ENCODE measurements at places on chromosomes 3 and 15. TPM values are rescaled to one million over a fixed set of nuclear protein-coding genes. Genes with fewer than 3 reads are reported as not detected.

DNA sequence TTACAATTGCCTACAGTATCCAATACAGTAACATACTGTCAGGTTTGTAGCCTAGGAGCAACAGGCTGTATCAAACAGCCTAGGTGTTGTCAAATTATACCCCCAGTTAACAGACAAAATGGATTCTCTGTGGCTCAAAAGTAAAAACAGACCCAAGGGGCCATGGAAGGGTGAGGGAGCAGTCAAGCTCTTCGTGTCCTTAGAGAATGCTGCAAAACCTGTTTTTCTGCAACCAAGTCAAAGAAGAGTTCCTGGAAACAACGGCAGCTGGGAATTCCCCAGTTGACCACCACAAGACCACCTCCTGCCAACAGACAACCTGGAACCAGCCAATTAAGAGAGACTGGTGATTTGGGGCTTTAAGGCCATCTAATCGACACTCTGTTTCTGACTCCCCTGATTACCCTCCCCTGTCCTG, 11.1 kb upstream of the THUMPD3 start:
- no peak for DNase-seq

GRCh38 chr15:100737214-100737613, 134.8 kb downstream of the ASB7 start:
- DNase-seq: no peak

ANKRD63 gene
- not detected for polyA plus RNA-seq

- DNase-seq: peak; percentile 58
Observed at GRCh38 chr3:177196456-177197040, 734 bp downstream of the TBL1XR1 start.

SLC15A2 gene
- polyA plus RNA-seq: 0.32 TPM

ADAMTS9 gene
- 1.3 TPM for polyA plus RNA-seq

- DNase-seq: peak; percentile 42
Observed at GRCh38 chr3:33658991-33659848, 58.8 kb downstream of the CLASP2 start.

DNA sequence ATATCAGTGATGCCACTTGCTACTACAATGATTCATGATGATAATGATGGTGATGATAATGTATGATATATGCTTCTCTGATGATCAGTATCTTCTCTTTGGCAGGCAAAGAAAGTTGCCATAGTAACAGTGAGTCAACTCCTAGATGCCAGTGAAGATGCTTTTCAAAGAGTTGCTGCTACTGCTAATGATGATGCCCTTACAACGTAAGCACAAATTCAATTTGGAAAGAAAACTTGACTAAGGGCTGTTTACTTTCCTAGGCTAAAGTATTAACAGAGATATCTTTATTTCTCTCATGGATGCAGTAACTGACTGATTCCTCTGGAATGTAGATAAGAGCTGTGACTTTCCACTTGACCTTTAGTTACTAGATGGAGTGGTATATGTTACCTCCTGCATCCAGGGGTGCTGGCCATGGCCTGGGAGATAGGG, 27.8 kb downstream of the ADGRG7 start:
- no peak for DNase-seq

POLQ gene
- polyA plus RNA-seq: 0.27 TPM

GREM1 gene
- 0.54 TPM for polyA plus RNA-seq

DNA sequence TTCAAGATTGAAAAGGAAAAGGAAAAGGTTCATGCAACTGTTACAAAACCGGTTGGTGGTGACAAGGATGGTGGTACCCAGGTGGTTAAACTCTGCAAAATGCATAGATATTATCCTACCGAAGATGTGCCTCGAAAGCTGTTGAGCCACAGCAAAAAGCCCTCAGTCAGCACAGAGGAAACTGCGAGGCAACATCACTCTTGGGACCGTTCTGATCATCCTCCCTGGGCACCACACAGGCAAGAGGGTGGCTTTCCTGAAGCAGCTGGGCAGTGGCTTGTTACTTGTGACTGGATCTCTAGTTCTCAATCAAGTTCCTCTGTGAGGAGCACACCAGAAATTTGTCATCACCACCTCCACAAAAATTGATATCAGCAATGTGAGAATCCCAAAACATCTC, 86.9 kb downstream of the PLCH1 start:
- no peak for DNase-seq

ALDH1A3 gene
- polyA plus RNA-seq: 1.7 TPM

DNA sequence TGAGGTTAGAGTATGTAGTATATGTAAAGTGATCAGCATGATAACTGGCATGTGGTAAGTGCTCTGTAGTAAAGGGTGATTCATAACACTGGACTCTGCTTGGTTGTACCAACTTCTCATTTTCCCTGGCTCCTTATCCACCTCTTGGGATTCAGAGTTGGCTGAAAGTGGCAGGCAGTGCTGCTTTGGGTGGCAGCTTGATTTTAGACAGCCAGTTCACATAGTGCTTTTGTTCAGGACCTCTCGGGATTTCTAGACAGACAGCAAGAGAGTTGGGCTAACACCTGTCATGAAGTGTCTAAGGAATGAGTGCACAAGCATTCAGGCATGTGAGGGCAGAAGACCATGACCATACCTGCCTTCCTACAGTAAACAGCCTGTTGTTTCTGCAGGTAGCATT, 69.0 kb downstream of the RBM6 start:
- no peak for DNase-seq

PAQR9 gene
- polyA plus RNA-seq: 3.6 TPM

COL8A1 gene
- polyA plus RNA-seq: 1.1 TPM

DNA sequence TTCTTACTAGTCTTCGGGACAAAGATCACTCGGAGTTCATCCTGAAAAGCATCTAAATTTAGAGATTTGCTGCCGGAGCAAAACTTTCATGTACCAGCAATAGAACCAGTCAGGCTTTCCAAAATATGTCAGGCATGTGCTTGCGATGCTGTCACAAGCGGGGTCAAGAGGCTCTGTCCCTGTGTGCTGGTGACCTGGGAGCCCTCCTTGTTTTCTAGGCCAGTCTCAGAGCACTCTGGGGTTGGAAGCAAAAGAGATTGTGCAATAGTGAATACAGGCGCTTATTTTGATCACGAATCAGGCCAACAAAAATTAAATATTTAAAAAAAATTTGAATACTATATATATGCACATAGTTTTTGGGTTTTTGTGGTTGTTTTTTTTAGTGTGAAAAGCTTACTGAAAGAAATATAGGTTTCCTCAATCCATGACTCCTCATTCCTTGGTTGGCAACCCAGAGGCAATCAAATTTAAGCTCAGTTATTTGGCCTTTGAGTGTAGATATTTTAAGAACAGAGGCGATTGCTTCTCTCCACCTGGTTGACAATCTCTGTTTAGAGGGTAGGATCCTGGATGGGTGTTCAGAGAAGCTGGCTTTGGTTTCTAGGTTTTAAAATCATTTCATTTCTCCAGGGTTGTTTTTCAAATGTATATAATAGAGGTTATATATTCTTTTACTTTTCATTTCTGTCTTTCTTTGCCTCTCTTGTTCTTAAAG, 8.4 kb upstream of the KLHL24 start:
- DNase-seq: no peak

DNA sequence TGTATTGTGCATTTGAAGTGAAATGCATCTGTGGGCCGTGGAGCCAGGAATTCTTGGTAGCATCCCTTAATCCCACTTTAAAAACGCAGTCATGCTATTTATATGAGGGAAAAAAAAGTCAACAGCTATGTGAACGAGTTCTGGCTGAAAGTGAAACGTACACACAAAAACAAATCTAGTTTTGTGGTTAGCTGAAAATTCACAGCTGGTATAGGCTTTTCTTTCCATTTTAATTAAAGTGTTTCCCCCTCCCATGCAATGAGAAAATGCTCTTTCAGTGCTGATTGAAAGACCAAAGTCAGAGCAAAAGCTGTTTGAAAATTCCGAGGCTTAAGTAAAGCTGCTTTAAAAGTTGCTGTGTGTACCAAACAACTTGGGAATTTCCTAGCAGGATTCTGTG, 297.4 kb downstream of the PLCL2 start:
- no peak for DNase-seq

A4GNT gene
- polyA plus RNA-seq: not detected

LDHAL6B gene
- not detected for polyA plus RNA-seq

CHRNB4 gene
- not detected for polyA plus RNA-seq

ZNF592 gene
- 6.6 TPM for polyA plus RNA-seq

DNA sequence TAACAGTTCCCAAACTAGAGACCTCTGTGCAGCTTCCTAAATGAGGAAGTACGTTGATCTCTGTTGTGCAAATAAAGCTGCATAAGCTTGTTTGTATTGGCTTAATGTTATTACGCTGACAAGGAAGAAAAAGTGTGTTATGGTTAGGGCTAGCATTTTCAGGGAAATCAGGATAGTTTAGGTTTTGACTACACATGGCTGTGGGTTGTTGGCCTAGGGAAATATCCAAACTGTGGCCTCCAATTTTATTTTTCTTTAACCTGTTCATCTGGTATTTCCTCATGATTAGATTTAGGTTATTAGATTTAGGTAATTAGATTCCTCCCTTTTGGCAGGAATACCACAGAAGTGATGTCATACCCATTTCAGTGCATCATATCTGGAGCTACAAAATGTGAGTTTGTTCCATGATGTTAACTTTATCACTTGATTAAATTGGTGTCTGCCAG, 8.7 kb upstream of the MCCC1 start:
- no peak for DNase-seq

ACAP2 gene
- 23.5 TPM for polyA plus RNA-seq

- DNase-seq: no peak
Observed at GRCh38 chr3:35067750-35068149, 571.6 kb upstream of the ARPP21 start.

ITIH1 gene
- 1,291 TPM for polyA plus RNA-seq

CTXND1 gene
- 3.1 TPM for polyA plus RNA-seq

NDN gene
- 3.2 TPM for polyA plus RNA-seq

GRCh38 chr15:91936182-91936775, 82.8 kb downstream of the SLCO3A1 start:
- DNase-seq: no peak

LTF gene
- 1.9 TPM for polyA plus RNA-seq

GRCh38 chr3:15405448-15406050, 21.8 kb downstream of the METTL6 start:
- no peak for DNase-seq

GRCh38 chr3:96852849-96853248, 38.5 kb downstream of the EPHA6 start:
- DNase-seq: no peak

- DNase-seq: no peak
Observed at GRCh38 chr3:45252826-45253225, 26.7 kb upstream of the TMEM158 start.

MUSTN1 gene
- 6.1 TPM for polyA plus RNA-seq

- DNase-seq: no peak
Observed at GRCh38 chr15:65914981-65915925, 46.0 kb downstream of the RAB11A start.

GRCh38 chr15:69324565-69324964, 25.9 kb downstream of the PAQR5 start:
- no peak for DNase-seq

- DNase-seq: no peak
Observed at GRCh38 chr3:125203731-125204130, 8.8 kb downstream of the SLC12A8 start.

- DNase-seq: no peak
Observed at GRCh38 chr15:99435113-99435695, 130.6 kb upstream of the MEF2A start.

- no peak for DNase-seq
Observed at GRCh38 chr3:61117045-61117898, 134.0 kb downstream of the FHIT start.

- no peak for DNase-seq
Observed at GRCh38 chr3:119632829-119633228, 27.6 kb downstream of the POPDC2 start.

GRCh38 chr3:159250961-159251360, 449.1 kb downstream of the MFSD1 start:
- no peak for DNase-seq

TRAT1 gene
- polyA plus RNA-seq: 0.06 TPM

PLOD2 gene
- polyA plus RNA-seq: 21.4 TPM

DNA sequence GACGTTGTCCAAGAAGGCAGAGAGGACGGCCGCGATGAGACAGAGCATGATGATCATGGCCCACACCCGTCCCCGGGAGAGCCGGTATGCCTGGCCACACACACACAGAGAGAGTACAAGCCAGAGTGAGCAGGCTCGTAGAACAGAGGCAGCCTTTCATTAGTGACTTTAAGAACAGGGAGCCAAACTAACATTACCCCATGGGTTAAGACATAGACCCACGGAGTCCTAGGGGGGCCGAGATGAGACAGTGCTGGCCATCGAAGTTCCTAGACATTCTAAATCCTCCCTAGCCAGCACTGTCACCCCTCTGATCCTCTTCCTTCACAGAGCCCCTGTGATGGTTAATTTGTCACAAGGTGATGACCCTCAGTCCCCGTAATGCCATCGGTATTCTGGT, 114.0 kb downstream of the OCA2 start:
- DNase-seq: no peak

CHRM5 gene
- 0.38 TPM for polyA plus RNA-seq

DNA sequence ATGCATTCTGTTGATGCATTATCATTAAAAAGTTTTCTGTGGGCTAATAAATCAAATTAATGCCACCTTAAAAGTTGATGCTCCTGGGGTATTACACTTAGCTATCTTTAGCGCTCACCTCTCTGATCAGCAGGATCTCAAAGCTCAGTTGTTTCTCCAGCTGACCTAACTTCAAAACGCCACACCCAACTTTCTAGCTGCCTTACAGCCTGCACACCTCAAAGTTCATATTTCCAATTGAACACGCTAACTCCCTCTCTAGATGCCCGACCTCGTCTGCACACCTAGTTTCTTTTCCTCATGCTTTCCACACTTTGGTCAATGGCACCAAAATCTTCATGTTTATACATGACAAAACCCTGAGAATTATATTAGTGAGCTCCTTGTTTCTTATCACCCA, 98.2 kb upstream of the AGTR1 start:
- no peak for DNase-seq

GRCh38 chr3:39639344-39640236, 169.8 kb upstream of the MYRIP start:
- no peak for DNase-seq

- DNase-seq: no peak
Observed at GRCh38 chr3:56468184-56469106, at the start of gene ERC2. Gene ERC2, minus strand, starts transcription at chr3:56468467.

MCF2L2 gene
- polyA plus RNA-seq: not detected

DNA sequence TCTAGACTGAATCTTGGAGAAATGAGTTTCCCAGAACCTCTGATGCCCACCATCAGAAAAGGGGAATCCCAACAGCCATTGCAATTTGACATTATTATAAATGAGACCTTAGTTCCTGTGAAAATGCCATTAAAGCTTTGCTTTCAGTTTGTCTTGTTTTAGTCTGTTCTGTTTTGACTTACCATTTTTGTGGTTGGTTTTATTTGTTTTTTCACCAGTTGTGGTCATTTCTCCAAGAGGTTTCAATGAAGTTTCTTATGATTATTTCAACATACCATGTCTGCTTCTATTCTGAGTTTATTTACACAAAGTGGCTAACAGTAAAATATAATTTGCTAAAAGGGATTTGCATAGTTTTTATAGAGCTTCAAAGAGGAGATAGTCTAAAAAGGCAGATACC, 175.0 kb upstream of the MCTP2 start:
- no peak for DNase-seq
